ENCODE measurements at places on chromosomes 2 and 18.

- no peak for DNase-seq
Measured at GRCh38 chr2:231717281-231718171, 9.2 kb downstream of the PTMA start.

DNA sequence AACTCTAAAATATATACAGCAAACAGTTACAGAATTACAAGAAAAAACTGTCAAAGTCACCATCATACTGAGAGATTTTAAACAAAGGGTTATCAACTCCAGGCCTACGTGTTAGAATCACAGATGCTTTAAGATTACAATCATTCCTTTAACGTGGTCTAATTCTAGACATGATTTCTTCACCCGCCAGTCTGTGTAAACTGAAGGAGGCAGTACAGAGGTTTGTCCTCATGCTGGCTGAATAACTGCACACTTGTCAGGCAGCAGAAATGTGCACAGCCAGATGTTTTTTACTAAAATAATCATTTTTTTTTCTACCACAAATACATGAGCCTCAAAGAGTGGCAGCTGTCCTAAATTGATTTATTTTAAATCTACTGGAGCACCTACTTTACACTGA, 15.5 kb upstream of the NEURL3 start:
- no peak for DNase-seq

DNA sequence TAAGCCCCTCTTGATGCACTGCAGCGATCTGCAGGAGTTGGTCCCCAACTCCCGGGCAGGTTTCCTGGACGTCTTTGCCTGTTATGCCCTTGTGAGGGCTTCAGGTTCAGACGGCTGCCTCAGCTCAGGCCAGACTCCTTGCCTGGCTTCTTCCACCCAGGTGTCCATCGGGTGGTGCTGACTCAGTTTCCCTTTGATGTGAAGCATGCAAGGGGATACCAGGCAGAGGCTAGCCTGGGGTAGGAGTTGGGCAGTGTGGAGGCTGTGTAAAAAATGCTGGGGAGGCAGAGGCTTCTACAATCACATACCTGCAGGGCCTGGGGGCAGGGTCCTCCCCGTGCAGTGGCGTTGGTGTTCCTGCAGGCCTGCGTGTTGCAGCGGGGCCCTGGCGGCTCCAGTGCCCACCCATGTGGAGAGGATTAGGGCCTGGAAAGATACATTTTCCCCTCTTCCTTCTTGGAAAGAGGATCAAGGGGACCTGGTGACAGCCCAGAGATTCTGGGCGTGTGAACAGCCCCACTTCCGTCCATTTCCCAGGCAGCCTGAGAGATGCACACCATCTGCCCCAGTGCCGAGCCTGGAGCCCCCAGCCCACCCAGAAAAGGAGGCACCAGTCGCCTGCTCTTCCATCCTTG, 338.3 kb downstream of the DYSF start:
- DNase-seq = no peak

DNA sequence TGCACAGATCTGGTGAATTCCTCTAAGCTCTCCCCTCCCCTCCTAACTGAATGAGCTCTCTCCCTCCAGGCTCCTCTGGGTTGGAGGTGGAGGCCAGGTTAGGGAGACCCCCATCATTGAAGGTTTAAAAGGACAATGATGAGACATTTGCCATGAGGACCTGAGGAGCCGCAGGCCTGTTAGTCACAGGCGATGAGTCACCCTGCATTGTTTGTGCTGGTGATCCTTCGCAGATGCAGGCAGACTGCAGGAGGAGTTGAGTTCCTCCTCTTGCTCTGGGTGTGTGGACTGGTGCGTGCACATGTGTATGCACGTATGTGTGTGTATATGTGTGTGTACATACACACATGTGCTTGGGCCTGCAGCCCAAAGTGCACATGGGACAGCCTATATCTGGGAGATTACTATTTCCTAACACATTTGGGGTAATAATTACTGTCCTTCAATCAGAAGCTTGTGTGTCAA, 42.0 kb downstream of the MCFD2 start:
- DNase-seq = peak; percentile 3

DNA sequence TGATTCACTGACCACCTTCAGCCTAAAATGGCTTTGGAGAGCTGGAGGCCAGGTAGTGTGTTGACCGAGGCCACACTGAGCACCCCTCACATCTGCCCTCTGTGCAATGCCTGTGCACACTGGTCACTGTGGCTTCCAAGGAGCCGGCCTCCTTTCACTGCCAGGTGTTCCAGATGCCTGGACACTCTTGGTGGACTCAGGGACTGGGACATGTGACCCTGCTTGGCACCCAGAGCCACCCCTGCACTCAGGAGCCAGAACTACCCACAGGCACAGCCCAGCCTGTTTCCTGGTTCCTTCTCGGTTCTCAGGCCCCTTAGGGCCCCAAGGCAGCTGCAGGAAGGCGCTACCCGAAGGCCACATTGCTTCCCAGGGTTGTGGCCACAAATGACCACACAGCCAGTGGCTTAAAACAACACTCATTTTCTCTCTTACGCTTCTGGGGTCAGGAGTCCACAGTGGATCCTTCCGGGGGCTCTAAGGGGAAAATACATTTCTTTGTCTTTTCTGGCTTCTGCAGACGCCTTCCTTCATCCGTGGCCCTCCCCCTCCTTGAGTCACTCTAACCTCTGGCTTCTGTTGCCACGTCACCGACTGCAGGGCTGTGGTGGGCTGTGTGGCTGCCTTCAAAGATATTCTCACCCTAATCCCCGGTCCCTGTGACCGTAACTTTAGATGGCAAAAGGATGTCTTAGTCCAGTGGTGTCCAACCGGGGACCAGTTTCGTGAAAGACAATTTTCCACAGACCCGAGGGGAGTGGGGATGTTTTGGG, 78.6 kb downstream of the ASB1 start:
- DNase-seq = no peak

- no peak for DNase-seq
Measured at GRCh38 chr2:58106896-58107295, 60.3 kb downstream of the VRK2 start.

DNA sequence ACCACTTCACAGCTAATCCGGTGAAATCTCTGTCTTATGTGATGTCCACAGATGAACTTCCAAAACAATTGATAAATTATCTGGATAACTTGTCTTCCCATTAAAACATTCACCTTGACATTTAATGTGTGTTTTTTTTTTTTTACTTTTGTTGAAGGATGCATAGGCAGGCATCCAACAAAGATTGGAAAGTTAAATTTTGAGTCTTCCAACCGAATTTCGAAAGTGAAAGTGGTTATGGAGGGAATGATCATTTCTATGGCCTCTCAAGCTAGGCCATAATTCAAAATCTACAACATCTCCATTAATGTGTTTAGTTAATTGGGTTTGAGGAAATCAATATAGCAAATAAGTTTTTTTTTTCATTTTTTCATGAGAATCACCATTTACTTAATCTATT, 1495.5 kb upstream of the ACVR2A start:
- DNase-seq = no peak

- DNase-seq = no peak
Measured at GRCh38 chr2:122753336-122753735, 997.9 kb downstream of the TSN start.

DNA sequence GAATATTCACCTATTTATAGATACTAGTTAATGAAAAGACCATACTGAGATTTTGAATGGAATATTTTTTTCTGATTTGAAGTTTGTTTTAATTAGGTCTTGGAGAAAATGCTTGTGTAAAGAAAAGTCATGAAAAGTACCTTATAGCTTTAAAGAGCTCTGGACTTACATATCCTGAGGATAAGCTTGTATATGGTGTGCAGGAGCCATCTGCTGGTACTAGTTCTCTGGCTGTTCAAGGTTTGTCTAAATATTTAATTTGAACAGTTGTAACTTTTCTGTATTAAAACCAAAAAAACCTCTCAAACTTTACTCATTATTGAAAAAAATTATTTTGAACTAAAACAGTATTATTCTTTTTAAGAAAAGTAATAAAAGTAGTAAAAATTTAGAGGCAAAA, 50.1 kb downstream of the UBR3 start:
- no peak for DNase-seq

- no peak for DNase-seq
Measured at GRCh38 chr2:1248187-1248586, 165.1 kb upstream of the TPO start.

DNA sequence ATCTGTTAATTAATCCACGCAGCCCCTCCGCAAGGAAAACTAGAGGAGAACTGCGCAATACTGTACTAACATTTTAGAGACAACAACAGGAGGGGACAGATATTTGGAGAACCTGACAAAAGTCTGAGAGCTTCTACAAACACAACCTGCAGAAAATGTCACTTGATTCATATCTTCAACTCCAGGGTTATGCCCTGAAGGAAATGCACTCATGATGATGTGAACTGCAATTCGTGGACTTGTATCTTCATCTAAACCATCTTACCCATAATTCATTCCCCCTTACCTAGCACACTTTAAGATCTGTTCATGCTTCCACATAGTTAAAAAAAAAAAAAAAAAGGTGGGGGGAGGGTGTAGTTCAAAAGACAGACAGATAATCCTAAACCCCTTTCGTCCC, 75.5 kb downstream of the AFF3 start:
- DNase-seq = no peak

DNA sequence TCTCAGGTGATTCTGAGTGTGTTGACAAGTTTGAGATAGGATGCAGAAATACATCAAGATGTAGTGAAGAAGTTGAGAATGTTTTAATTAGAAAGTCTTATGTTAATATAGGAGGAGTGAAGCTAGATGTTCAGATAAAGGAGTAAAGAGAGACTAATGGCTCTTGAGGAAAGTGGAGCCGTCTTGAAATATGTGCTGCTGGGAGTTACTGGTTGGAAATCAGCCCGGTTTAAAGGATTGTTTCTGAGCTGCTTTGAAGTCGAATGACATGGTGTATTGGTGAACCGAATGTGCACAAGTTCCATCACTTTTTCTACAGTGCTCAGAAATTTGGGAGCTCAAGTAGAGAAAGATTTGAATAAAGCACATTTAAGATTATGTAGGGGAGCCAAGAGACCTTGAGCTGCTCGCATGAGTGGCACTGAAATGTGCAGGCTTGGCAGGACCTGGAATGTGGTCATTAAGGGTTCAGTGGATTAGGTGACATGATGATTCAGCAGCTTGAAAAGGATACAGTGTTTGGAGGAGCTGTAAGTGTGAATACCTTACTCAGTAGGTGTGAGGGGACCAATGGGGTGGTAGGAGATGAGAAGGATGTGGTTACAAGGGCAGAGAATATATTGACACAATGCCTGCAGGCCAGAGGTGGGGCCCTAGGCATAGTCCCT, 68.6 kb downstream of the CAB39 start:
- DNase-seq = no peak

DNA sequence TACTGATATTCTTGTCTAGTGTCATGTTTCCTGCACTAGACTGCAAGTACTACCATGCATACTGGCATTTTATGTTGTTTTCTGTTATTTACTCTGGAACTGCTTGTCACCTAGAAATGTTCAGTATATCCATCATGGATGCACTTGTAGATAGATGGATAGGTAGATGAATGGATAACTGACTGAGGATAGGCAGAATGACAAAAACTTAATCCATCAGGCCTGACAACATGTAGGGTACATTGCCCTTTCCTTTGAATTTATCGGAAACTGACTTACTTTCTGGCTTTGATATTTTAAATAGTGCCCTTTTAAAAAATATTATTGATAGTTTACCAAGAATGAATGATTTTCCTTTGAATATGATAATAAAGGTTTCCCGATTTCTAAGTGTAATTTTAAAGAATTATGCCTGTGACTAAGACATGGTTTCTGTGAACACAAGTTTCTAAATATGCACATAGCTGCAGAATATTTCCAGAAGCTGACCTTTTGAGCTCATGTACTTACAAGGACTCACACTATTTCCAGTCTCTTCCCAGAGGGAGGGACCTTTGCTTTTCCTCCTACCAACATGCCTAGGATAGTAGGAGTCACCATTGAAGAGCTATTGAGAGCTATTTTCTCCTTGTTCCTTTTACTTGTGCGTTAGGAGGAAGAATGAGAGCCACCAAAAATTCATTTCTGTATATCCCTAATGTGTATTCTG, 81.3 kb downstream of the ANKRD12 start:
- no peak for DNase-seq

GRCh38 chr2:16204886-16205620, 264.7 kb downstream of the MYCN start:
- DNase-seq = no peak

- no peak for DNase-seq
Measured at GRCh38 chr2:144030791-144031190, 489.1 kb downstream of the ZEB2 start.

- no peak for DNase-seq
Measured at GRCh38 chr2:177636672-177637071, 244.1 kb downstream of the AGPS start.

DNA sequence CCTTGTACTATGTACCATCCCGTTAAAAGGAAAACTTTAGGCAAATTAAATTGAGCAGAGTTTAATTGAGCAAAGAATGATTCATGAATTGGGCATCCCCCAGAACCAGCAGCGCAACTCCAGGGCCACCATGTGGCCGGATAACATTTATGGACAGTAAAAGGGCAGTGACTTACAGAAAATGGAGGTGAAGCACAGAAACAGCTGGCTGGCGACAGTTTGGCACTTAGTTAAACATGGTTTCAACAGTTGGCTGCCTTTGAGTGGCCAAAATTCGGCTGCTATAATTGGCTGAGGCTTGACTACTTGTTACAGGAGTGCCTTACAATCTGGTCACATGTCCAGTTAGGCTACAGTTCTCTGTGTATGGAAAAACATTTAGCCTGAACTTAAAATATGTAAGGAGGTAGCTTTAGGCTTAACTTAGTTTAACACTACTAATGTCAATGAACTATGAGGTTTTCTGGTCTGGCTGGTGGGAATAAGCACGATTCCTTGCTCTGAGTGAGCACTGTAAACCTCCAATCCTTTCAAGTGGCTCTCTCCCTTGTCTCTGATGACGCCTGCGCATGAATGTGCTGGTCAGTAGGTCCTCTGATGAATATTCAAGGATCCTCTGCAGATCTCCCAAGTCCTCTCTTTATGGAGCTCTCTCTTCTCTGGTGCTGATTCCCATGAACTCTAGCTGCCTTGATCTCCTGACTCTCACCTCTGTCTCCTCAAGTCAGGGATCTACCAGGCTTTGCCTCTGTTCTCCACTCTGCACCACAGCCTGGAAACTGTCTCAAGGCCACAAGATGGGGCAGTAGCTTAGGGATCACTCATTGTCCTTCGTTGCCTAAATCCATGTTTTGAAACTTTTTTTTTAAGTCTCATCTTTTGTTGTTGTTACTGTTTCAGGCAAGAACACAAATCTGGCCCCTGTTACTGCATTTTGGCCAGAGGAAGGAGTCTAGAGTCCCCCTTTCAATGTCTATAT, 24.4 kb upstream of the RAB31 start:
- DNase-seq = no peak
